ENCODE measurements at places on chromosomes 4 and X.

DNA sequence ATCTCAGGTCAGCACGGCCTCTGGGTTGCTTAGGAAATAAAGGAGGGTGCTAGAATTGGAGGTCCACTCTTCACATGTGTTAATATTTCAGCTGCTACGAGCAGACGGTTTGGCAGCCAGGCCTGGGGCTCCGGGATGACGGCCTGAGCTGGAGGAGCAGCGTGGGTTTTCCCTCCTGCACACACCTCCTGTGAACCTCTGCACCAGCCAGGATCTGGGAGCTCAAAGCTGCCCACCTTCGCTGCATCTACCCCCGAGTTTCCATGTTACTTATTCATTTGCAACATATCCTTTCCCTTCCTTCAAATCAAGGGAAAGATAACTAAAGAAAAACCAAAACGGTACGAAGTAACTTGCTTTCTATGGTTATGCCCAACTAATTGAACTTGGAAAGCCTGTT, 13.6 kb downstream of the STOX2 start:
- DNase-seq = no peak

- DNase-seq = no peak
Observed at GRCh38 chr4:169791527-169792156, 33.9 kb upstream of the HPF1 start.

DNA sequence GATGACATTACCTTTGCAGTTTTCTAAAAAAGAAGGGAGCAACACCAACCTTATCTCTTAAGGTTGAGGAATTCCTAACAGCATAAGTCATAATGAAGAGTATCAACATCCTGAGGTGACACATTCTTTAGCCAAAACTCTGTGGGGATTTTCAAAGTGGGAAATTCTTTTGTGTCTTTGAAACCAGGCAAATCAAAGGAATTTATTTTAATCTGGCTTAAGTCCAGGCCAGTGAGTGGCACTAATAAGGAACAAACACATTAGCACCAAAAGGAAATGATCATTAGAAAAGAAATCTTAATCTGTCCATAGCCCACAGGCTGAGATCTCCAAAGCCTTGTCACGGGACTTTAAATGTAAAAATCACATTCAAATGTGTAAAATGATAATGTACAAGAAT, 110.1 kb downstream of the LARP7 start:
- DNase-seq = no peak

DNA sequence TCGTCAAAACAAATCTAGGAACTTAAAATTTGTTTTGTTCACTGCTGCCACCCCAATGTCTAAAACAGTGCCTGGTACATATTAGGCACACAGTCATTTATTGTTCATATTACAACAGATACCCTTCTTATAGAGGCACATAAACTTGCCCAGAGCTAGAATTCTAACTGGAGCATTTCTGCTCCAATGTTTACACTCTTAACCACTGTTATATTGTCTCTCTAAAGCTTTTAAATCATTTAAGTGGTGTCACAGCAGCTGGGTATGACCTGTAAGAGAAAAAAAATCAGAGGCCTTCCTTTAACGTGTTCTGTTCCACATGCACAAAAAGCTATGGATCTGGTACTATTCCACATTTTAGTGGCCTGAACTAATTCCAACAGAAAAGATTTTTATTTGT, 3.0 kb downstream of the UBE2D3 start:
- no peak for DNase-seq

DNA sequence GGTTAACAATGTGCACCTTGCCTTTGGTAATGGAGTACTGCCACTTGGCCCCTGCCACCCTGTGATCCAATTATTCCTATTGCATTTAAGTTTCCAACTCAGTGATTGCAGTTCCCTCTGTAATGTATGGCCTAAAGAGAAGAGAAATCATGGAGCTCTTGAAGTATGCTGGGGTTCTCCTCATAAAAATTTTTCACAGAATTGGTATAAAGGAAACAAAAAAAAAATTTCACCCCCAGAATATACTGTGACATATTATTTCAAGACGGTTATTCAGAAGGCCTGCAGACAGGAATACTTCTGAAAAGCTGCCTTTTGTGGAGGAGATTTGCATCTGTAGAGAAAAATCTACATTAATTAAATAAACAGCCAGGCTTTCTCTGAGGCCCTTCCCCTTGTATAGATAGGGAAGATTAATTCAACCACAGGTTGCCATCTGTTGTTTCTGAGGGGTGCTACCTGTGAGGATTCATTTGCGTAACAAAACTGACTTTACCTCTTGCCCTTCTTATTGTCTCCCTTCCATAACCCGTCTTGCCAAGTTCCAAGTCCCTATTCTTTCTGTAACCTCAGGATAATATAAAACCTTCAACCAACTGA, 94.8 kb upstream of the LANCL3 start:
- no peak for DNase-seq

DNA sequence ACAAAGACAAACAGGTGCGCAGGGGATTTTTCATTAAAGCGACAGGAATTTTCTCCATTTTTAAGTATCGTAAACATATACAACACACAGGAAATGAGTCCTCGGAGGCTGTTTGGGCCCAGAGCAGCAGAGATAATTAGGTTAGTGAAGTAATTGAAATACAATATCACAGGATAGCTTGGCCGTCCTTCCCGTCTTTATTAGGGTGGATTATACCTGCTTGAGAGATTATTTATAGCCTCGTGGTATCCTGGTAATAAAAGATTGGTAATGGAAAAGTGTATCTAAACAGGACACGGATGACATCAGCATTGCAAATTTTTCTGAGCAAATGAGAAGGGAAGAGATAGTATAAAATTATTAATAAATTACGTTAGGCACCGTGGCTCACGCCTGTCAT, 68.2 kb downstream of the CRLF2 start:
- no peak for DNase-seq

- DNase-seq = no peak
Observed at GRCh38 chr4:3387943-3388361, 53.8 kb upstream of the HGFAC start.

- no peak for DNase-seq
Observed at GRCh38 chrX:15202454-15203177, 67.3 kb downstream of the ASB9 start.

DNA sequence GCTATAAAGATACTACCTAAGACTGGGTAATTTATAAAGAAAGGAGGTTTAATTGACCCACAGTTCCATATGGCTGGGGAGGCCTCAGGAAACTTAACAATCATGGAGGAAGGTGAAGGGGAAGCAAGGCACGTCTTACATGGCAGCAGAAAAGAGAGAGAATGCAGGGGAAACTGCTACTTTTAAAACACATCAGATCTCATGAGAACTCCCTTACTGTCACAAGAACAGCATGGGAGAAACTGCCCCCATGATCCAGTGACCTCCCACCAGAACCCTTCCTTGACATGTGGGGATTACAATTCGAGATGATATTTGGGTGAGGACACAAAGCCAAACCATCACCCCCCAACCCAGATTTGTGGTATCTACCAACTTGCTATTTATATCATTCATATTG, 13.9 kb downstream of the TEX13C start:
- DNase-seq = no peak

DNA sequence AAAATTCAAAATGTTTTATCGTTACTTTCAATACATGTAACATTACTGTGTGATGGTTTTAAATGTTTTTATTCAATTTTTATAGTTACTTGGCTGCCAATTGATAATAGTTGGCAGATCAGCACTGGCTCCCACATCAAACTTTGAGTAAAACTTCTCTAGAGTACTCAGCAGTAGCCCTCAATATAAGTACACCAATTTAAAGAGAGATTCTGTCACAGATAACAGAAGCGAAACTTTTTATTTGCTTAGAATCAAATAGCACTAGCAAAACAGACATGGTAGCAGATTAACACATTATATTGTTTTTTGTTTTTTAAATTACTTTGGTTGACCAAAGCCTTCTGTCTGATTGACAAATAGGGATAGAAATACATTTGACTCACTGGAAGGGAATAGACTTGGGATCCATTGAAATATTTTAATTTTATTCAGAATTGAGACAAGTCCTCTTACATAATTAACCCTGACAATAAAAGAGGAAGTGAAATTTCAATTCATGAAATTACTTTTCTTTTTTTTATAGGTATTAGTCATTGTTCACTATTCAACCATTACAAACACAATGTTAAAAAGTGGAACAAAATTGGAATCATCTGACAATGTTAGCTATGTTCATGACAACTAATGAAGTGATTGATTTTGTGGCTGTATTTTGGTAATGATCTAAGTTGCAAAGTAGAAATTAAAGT, 554.9 kb downstream of the KLHL4 start:
- DNase-seq = no peak

- no peak for DNase-seq
Observed at GRCh38 chr4:77354550-77354949, 197.5 kb downstream of the CCNG2 start.

DNA sequence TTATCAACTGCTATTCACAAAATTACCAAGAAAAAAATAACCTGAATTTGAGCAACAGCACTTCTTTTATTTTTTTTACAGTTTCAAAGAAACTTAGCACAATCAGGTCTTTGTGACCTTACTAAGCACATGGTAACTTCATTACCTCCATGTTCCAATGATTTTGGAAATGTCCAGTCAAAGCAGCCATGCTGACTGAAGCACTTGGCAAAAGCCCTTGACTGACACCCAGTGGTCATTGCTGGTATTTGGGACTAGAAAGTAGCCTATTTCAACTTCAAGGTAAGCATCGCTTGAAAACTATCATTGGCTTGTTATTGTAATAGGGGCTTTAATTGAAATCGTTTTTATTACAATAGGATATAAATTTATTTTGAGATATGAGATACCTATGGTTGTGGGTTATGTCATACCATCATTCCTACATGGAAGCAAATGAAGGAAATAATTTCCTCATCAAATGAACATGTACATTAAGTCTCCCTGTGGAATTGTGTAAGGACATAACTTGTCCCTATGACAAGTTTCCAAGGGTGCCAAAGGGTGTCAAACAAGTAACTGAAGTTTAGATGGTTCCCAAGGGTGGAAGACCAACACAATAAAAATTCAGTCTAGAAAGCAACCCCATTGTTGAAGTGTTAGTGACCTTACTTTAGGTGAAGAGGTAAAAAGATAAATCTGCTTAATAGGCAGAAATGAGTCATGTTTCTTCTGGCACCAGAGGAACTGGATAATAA, 15.2 kb upstream of the ANXA10 start:
- DNase-seq = no peak

- no peak for DNase-seq
Observed at GRCh38 chr4:183118585-183118984, 19.5 kb downstream of the WWC2 start.

GRCh38 chr4:15233264-15233597, 194.6 kb upstream of the C1QTNF7 start:
- no peak for DNase-seq

DNA sequence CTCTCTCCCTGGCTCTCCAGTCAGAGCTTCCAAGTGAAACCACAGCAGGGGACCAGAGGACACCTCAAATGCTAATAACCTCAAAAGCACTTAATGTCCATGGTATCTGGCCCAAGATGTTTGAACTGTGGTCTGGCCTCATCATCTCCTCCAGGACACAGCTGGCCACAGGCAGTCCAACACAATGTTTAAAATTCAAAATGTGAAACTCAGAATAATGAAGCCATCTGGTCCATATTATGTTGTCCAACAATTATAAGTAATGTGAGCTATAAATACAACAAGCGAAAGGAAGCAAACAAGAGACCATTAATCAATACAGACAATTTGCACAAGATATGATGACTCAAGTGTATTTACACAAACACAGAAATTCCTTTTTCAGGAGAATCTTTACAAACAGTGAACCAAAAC, 90.7 kb upstream of the S100G start:
- DNase-seq = no peak

DNA sequence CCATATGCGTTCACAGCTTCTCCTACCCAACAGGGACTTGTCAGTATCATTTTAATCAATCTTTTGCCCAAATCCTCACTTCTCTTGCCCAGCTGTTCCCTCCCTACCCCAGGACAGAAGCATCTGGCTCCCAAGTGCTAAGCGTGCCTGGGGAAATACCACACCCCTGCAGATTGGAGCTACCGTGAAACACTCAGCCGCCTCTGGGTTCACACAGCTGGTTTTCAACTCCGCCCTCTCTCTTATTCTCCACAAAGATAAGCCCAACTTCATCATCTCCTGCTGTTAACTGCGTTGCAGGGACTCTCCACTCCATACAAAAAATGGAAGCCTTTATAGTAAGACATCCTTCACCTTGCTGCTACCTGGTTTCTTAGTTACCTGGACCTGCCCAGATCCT, 147.3 kb upstream of the FTHL17 start:
- DNase-seq = no peak

DNA sequence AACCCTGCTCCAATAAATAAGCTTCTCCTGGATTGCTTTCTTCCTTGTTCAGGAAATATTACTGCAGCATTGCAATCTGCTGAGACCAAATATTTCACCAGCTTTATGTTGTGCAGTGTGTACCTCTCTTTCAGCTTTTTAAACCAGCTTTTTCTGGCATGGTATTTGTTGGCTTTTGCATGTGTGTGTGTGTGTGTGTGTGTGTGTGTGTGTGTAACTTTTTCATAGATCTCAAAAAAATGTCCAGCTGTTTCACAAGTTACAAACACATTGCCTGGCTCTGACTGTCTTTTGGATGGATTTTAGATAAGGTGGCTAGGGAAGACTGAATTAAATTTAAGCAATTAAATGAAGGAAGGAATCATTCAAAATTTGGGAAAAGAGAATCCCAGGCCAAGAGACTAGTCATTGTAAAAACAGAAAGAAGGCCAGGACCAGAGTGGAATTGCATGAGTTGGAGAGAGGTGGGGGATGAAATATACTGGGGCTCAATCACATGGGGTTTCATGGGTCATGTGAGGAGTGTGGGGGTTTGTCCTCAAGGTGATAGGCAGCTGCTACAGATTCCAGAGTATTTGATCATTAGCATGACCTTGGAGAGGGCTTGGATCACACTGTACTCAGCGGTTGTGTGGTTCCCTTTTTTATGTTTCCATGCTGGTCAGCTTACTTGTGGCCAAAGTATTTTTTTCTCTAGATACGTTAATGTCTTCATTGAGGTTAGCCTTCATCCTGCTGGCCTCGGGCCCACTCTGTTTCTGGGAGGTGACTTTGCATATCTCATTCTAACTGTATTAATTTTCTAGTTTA, 357.7 kb upstream of the BOD1L1 start:
- no peak for DNase-seq

GRCh38 chr4:87962398-87963146, 12.9 kb upstream of the SPP1 start:
- DNase-seq = no peak

DNA sequence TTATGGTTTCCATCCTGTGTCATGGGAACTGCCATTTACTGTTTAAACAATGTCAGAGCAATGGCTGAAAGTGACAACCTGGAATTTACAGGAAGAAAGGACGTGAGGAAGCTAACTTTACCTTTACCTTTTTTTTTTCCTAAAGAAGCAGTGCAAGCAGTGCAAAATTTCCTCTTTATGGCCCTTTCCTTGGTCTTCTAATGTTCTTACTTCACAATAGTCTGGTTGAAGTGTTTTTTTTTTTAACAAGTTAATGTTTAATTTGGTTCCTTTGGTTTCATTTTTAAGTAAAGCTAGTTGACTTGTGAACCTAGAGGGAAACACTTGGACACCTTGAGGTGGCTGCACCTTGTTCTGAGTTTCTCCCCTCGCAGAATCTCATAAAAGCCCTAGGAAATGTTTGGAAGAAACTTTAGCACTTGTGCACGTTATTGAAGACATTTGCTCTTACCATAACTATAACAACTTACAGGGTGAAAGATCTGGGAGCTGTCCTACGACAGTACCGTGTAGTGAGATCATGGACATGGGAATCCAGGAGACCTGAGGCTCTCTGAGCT, 1.8 kb downstream of the SGMS2 start:
- DNase-seq = no peak
